NCI-H187 (cell line): ENCODE measurements at places on chromosomes 13 and 19.

DNA sequence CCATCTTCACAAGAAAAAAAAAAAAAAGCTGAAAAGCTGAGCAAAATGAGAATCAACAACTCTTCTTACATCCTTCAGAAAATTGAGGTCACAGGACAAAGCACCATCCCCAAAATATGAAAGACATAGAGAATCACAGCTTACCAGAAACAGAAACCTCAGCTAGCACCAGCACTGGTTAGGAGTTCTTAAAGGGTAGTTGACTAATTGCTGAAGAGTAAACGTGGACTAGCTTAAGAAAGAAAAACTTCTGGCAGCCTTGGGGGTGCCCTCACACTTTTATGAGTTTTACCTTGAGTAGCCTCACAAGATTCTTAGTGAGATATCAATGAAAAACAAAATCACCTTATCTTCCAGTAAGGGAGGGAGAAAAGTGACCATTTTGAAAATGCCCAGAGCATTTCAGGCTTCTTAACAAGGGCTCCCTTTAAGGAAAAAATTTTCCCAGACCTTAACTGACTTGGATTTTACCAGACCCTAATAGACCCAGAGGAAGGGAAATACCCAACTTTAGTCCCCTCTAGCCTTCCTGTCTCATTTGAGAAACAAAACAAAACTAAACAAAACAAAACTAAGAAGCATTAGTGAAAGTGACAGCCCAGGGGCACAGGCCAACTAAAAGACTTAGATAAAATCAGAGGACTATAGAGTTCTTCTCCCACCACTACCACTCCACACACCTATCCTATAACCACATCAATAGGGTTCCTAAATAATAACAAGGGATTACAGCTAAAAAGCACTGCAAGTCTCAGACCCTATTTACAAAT, 888.6 kb downstream of the DIAPH3 start:
- DNase-seq, result no peak

GRCh38 chr19:33203529-33203928, 9.4 kb downstream of the LRP3 start:
- DNase-seq, result no peak

DNA sequence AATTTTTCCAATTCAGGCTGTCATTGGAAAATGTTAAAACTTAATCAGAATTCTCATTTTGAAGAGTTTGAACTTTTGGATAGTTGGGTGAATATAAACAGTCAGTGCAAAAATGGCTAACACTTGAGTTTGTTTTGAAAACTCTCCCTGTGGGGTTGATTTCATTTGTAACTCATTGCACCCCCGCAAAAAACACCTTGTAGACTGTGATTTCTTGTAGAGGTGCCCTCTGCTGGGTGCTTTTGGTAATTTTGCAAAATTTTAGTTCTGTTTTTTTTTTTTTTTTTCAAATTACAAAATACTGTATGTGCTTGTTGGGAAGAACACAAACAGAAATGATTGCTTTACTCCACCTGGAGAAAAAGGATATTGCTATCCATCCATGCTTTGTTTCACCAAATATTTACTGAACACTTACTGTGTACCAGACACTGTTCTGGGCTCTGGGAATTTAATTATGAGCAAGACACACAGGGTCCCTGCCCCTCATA, 28.2 kb upstream of the GPI start:
- no peak for DNase-seq

DNA sequence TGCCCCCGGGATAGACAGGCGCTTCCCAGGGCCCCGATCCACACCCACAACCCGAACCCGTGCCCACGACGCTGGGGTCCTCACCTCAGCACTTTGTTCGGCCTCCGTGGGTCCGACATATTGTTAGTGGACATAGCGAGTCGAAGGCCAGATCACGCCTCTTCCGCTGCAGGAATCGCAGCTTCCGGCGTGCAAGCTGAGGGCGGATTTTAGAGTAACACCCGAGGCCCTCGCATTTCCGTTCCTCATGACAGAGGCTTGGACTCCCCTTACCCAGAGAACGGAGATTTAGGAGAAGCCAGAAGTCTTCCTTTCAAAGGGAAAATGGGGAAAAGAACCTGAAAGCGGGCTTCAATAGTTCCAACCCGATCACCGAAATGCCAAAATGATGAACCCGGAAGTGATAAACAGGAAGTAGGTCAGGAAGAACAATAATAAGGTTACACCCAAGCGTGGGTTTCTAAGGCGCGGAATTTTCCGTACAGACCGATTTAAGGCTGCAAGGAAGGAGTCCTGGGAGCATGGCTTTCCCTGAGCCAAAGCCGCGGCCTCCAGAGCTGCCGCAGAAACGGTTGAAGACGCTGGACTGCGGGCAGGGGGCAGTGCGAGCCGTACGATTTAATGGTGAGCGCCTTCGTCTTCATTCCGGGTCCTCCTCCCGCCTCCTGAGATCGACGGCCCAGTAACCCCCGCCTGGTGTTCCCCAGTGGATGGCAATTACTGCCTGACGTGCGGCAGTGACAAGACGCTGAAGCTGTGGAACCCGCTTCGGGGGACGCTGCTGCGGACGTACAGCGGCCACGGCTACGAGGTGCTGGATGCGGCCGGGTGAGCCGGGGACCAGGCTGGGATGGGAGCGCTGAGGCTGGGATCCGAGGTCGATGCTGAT, 2.9 kb downstream of the WDR83 start:
- DNase-seq, result peak; percentile 27

GRCh38 chr13:108834193-108834592, 204.8 kb downstream of the MYO16 start:
- DNase-seq, result no peak

DNA sequence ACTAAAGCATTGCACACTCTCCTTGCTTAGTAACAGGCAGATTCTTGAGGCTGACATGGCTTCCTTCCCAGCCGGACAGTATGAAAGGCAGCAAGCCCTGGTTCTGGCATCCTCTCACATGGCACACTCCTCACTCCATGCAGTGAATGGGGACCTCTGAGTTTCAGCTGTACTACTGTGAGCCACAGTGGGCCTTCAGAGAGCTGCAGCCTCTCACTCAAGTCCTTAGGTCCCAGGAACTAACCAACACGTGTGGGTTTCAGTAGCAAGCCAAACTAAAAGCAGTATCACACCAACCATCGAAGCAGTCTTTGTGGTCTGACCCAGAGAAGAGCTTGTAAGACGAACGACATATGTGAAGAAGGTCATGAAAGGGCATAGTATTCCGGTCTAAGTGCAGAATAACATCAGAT, 128.2 kb downstream of the TBC1D4 start:
- no peak for DNase-seq

GRCh38 chr19:29624489-29625185, 18.6 kb downstream of the POP4 start:
- DNase-seq, result no peak

- DNase-seq, result no peak
Measured at GRCh38 chr19:33849551-33850147, 53.0 kb downstream of the KCTD15 start.

DNA sequence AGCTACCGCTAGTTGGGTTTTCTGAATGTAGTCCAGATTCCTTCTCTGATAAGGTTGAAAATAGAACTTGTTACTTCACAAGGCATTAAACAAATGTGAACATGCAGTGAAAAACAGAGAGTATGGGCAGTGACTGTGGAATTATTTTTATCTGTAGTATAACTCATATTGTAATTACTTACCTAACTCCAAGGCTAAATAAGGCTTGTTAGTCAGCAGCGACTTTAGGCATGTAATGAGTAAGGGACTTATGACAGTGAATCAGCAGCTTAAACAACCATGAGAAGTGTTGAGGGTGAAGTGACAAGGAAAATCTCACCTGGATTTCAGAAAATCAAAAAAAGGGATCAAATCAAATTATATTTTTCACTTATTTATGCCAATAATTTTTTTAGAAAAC, 1719.5 kb upstream of the MIR17HG start:
- DNase-seq, result no peak

DNA sequence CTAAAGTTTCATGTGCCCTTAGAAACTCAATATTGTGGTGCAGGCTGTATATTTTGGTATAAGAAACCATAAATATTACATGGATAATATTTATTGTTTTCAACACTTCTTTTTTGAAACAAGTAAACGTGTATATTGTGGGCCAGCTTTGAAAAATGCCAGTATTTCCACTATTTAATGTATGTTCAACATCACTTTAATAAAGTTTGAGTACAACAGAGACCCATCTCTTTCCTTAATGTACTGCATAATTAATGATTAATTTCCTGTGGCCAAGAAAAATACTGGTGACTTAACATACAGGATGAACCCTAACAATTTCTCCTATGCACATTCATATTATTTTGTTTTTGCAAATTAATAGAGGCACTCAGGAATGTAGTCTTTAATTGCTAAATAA, 2891.5 kb downstream of the PCDH9 start:
- no peak for DNase-seq

DNA sequence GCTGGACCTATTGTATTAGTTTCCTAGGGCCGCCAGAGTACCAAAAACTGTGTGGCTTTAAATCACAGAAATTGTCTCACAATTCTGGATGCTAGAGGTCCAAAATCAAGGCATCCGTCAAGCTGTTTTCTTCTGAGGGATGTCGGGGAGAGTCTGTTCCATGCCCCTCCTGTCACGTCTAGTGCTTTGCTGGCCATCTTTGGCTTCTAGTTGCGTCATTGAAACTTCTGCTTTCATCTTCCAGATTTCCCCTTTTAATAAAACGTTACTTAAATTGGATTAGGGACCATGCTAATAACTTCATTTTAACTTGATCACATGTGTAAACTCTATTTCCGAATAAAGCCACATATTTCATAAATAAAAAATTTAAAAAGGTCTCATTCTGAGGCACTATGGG, 47.5 kb downstream of the TRPM4 start:
- DNase-seq, result no peak

- no peak for DNase-seq
Measured at GRCh38 chr13:30224732-30225131, 82.6 kb downstream of the KATNAL1 start.

DNA sequence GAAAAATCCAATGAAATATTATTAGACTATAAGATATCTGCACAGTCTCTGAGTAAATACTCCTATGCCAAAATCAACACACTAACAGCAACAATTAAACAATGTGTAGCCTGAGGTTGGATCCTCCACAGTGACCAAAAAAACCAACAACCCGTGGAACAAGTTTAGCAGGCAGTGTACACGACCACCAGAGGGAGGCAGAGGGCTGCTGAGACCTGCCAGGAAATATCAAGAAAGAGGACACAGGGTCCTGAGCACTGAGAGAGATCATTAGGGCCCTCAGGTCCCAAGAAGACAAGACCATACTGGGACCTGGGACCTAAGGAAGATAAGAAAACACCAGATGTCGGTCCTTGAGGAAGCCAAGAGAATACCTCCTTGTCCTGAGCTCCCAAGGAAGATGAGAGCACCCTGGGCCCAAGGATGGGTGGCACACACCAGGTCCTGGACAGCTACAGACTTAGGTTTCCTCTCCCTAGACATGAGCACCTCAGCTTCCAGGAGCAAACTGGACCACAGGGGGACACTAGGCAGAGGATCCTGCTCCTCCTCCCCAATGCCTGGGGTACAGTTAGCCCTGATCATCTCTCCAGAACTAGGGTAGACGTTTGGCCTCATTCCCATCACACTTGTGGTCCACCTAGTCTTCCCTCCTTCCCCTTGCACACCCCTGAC, 822 bp upstream of the ZNF274 start:
- DNase-seq, result no peak

- no peak for DNase-seq
Measured at GRCh38 chr13:96822895-96823294, 171.4 kb downstream of the OXGR1 start.

- no peak for DNase-seq
Measured at GRCh38 chr13:32316028-32316339, 676 bp downstream of the BRCA2 start.

DNA sequence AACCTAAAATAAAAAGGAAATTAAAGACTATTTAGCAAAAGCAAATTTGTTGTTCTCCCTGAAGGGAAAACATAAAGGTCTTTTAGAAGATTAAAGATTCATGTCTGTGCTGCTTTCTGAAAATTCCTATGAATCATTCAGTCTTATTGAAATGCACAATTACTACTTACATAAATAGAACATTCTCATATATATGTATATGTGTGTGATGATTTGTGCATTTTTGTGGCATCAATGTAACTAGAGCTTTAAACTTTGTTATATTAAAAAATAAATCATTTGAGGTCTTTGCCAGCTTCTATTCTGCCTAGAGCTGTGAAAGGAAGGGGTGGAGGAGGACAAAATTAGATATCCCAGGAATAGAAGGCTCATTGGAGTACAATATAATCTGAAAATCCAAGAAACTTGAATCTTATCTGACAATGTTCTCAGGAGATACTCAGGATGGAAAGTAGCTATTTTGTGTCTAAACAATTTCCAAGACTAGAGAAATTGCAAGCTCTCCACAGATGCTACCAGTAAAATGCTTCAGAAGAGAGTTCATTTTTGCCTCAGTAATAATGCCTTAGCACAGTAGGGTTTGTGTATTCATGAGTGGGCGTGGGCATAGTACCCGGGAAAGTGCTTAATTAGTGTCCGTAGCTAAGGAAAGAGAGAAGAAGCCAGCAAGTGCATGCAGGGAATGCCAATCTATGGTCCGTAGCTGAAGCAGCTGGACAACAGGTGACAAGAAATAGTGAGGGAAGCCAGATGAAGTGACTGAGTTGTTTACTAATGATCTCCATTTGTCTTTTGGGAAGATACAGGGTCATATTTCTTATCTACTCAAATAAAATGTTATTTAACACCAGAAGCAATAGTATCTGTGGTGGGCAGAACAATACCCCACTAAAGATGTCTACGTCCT, 395.5 kb upstream of the NBEA start:
- DNase-seq, result no peak

GRCh38 chr19:17214508-17215126, 540 bp upstream of the USE1 start:
- DNase-seq, result no peak

DNA sequence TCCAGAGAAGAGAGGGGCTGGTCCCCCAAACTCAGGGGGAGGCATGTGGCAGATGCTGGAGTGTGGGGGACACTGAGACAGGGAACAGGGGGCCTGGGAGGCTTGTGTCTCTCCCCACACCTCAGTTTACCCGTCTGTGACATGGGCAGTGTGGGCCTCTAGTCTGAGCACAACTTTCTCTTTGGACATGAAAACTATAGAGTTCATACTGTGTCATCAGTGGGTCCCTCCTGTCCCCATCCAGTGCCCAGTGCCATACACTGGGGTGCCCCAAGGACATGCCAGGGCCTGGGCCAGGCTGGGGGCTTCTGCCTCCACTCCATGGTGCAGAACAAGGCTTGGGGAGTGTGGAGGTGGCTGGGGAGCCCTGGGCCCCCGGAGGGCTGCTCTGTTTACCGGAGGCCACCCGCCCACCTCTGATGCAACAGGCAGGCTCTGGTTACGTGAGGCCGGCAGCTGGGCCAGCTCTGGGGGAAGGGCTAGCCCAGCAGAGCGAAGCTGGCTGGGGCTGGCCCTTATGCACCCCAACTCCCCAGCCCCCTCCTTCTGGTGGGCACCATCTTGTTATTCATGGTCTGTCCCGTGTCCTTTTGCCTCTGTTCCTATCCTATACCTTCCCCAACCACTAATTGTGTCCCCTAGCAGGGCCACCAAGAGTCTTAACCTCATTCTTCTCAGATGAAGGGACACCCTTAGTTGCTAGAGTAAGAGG, 1.9 kb upstream of the MEF2B start:
- no peak for DNase-seq

DNA sequence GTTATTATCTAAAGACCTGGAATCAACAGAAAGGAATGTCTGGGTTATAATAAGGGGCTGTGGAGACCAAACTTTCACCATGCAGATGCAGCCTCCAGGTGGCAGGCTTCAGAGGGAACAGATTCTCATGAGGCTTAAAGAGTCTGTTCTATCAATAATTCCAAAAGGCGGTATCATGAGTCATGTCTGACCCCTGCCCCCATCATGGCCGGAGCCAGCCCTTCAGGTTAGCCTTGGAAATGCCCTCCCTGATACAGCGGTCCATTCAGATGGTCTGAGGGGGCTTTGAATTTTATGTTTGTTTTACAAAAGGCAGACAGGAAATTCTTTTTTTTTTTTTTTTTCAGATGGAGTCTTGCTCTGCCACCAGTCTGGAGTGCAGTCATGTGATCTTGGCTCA, 21.7 kb upstream of the LAMP1 start:
- no peak for DNase-seq
